ENCODE measurements at places on chromosomes 13 and 19.
A peak's percentile ranks its signal among the peaks of the same experiment; 100 is the strongest.

DNA sequence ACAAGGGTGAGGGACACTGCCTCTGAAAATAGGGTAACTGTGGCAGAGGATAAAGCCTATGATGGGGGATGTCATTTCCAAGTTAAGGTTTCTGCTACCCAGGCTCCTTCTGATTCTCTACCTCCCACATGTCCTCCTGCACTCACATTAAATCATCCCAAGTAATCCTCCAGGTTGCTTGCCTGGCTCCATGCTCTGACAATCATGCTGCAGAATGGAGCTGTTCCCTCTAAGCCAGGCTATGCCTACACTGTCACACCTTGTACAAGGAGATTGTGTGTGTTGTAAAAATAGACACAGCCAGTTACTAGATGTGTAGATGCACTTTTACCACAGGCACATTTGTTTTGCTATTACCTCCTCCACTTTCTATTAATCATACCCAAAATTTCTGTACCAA lies 8.0 kb downstream of the ZNF416 start:
- no peak for DNase-seq

- no peak for DNase-seq
Measured at GRCh38 chr13:50401721-50402465, 386.6 kb downstream of the KCNRG start.

DNA sequence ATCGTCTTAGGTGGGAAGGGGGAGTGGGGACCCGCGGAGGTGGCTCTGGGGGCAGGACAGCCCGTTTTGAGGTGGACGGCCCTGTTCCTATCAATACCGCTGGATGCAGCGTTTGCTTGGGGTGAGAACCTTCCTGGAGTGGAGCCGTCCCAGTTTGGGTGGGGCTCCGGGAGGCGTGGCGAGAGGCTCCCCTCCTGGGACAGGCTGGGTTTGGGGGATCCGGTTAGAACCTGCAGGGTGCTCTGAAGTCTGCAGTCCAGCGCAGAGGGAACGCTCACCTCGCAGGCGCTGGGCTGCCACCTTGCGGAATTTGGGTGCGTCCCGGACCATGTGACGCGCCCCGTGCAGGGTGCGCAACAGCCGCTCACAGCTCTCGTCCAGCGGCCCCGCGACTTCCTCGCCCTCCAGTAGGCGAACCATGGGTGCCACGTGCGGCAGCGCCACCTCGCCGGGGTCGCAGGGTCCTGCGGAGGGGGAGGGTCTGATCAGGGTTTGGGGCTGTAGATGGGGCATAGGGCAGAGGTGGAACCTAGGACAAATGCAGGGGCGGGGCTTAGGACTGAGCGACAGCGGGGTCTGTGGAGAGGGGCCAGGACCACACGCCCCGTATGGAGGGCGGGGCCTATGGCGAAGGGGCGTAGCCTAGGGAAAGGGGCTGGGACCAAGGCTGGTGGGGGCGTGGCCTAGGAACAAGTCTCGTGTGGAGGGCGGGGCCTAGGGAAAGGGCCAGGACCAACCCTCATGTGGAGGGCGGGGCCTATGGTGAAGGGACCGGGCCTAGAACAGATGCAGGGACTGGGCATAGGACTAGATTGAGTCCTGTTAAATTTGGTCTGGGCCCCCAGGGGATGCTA lies 13.8 kb downstream of the SH2D3A start:
- DNase-seq = peak; percentile 86

- no peak for DNase-seq
Measured at GRCh38 chr19:42017040-42017439, 23.0 kb upstream of the ATP1A3 start.

GRCh38 chr13:41182231-41182630 lies 12.1 kb downstream of the KBTBD7 start:
- DNase-seq = no peak
